ENCODE measurements at places on chromosomes 4 and X. TPM values are rescaled to one million over a fixed set of nuclear protein-coding genes. Genes with fewer than 3 reads are reported as not detected.

The ITM2A gene
- total RNA-seq, result 0.32 TPM

The LPAR4 gene
- under 0.01 TPM for total RNA-seq

The FAM184B gene
- total RNA-seq, result not detected

The SH3RF1 gene
- 17.9 TPM for total RNA-seq

The APELA gene
- not detected for total RNA-seq

The PDGFRA gene
- total RNA-seq, result 159 TPM

The DDX53 gene
- total RNA-seq, result not detected

The PAK3 gene
- 0.52 TPM for total RNA-seq

The RHOXF1 gene
- total RNA-seq, result not detected

The PF4V1 gene
- not detected for total RNA-seq

The SUPT20HL2 gene
- total RNA-seq, result not detected

The JCHAIN gene
- 1.3 TPM for total RNA-seq

The TRAM1L1 gene
- 5.2 TPM for total RNA-seq

The ASB12 gene
- total RNA-seq, result not detected

The SLC10A3 gene
- total RNA-seq, result 37.5 TPM

The PABPC5 gene
- total RNA-seq, result 1.2 TPM

The GABRQ gene
- not detected for total RNA-seq

The TNMD gene
- not detected for total RNA-seq

The GLRA3 gene
- not detected for total RNA-seq

The SERTM2 gene
- not detected for total RNA-seq

The HSFX4 gene
- not detected for total RNA-seq

The TMPRSS11B gene
- total RNA-seq, result not detected

The MAGEA2 gene
- total RNA-seq, result not detected

The MMRN1 gene
- total RNA-seq, result 0.24 TPM

The SATL1 gene
- total RNA-seq, result not detected

The UGT2B10 gene
- total RNA-seq, result not detected

The DDX60 gene
- total RNA-seq, result 10.4 TPM

The ARR3 gene
- not detected for total RNA-seq

The FAM9B gene
- total RNA-seq, result 0.88 TPM

The CYP4V2 gene
- 7.7 TPM for total RNA-seq

The NAP1L2 gene
- not detected for total RNA-seq

The LRRC66 gene
- total RNA-seq, result 0.80 TPM

The ADAM29 gene
- not detected for total RNA-seq

The HSFX1 gene
- 0.88 TPM for total RNA-seq

The SLC26A1 gene
- total RNA-seq, result not detected

The TMEM154 gene
- total RNA-seq, result 0.72 TPM

The PPP1R3F gene
- 2.5 TPM for total RNA-seq

The PTCHD1 gene
- 0.08 TPM for total RNA-seq

The DRP2 gene
- 1.3 TPM for total RNA-seq

Data from epithelial cell of alveolus of lung (primary cell).